G401 (cell line): ENCODE measurements at places on chromosomes 2 and 18. TPM values are rescaled to one million over a fixed set of nuclear protein-coding genes. Genes with fewer than 3 reads are reported as not detected.

The ZC3H8 gene
- total RNA-seq: 3.7 and 3.8 TPM in 2 replicates

The CFC1 gene
- total RNA-seq: not detected in 2 replicates

The ZSCAN30 gene
- total RNA-seq: 18.4 and 18.6 TPM in 2 replicates

The ASB18 gene
- total RNA-seq: not detected in 2 replicates

The RGPD4 gene
- 0.03 TPM in 1 of 2 replicates, not detected in the other for total RNA-seq

The CELF4 gene
- total RNA-seq: not detected in 2 replicates

The GALR1 gene
- not detected in 2 replicates for total RNA-seq

The SS18 gene
- total RNA-seq: 96.5 and 151 TPM in 2 replicates

The NETO1 gene
- total RNA-seq: not detected in 2 replicates
